Activated B cell treated with CpG ODN at 0.5 μM for 24 hours (primary cell): ENCODE measurements at places on chromosomes 13 and 19. TPM values are rescaled to one million over a fixed set of nuclear protein-coding genes. Genes with fewer than 3 reads are reported as not detected.

DNA sequence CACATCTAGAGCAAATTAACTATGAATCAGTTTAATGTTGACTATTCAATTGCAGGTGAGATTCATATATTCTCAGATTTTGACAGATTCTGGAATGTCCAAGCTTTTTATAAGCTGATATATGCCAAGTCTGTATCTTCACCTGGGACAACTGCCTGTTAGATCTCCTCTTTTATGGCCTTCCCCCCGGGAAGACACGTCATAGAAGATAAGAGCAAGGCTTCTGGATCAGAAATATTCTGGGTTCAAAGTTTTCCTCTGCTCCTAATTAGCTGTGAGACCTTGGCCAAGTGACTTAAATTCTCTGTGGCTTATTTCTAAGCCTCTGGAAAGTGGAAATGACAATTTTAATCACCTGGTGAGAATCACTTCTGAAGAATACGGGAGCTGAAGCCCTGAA lies 187.5 kb downstream of the OXGR1 start:
- no peaks in the 10 kb centered on the region for H3K36me3 ChIP-seq
- no peak for DNase-seq
- no peaks in the 10 kb centered on the region for H3K27me3 ChIP-seq
- H3K4me1 ChIP-seq: no peaks in the 10 kb centered on the region
- no peak overlapping the region for H3K27ac ChIP-seq
- H3K4me3 ChIP-seq: no peak overlapping the region

- no peaks in the 10 kb centered on the region for H3K4me1 ChIP-seq
- DNase-seq: no peak
- H3K27me3 ChIP-seq: peaks cover 6% of the 10 kb centered on the region
Observed at GRCh38 chr13:75414036-75414827, 67.7 kb downstream of the TBC1D4 start.

DNA sequence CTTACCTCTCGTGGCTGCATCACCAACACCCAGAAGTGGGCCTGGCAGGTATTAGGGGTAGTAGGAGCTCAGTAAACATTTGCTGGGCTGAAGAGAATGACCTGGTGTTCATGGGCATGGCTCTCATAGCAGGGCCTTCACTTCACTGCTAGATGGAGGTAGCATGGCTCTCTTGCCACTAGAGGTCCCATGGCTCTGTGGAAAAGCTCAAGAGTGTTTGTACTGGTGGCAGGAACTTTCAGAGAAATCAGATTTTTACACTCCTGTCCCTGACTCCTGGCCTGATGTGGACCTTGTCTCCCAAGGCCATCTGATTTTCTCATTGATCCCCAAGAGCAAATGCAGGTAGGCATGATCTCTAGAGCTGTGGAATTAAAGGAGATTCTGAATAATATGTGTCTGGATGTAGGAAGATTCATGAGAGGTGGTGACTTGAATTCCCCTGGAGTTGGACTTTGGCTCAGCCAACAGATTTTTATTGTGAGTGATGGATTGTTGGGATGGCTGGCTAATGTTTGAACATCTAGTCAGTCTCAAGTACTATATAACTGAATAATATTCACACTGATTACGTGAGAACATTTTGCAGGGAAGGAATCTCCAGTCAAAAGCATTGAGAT lies 5.7 kb downstream of the ZNF574 start:
- peaks cover 59% of the 10 kb centered on the region for H3K36me3 ChIP-seq
- no peak overlapping the region for H3K4me3 ChIP-seq
- H3K27me3 ChIP-seq: no peaks in the 10 kb centered on the region

GRCh38 chr13:49633710-49634109 lies 5.4 kb downstream of the ARL11 start:
- H3K27me3 ChIP-seq: no peaks in the 10 kb centered on the region
- peaks cover 47% of the 10 kb centered on the region for H3K36me3 ChIP-seq
- no peak overlapping the region for H3K4me3 ChIP-seq
- no peak for DNase-seq
- H3K27ac ChIP-seq: peak overlapping the region; percentile 36

PRTN3 gene
- total RNA-seq: not detected in 2 replicates

SWSAP1 gene
- 4.3 and 5.1 TPM in 2 replicates for total RNA-seq
